T-helper 1 cell (primary cell): ENCODE measurements at places on chromosomes 13 and 19.

DNA sequence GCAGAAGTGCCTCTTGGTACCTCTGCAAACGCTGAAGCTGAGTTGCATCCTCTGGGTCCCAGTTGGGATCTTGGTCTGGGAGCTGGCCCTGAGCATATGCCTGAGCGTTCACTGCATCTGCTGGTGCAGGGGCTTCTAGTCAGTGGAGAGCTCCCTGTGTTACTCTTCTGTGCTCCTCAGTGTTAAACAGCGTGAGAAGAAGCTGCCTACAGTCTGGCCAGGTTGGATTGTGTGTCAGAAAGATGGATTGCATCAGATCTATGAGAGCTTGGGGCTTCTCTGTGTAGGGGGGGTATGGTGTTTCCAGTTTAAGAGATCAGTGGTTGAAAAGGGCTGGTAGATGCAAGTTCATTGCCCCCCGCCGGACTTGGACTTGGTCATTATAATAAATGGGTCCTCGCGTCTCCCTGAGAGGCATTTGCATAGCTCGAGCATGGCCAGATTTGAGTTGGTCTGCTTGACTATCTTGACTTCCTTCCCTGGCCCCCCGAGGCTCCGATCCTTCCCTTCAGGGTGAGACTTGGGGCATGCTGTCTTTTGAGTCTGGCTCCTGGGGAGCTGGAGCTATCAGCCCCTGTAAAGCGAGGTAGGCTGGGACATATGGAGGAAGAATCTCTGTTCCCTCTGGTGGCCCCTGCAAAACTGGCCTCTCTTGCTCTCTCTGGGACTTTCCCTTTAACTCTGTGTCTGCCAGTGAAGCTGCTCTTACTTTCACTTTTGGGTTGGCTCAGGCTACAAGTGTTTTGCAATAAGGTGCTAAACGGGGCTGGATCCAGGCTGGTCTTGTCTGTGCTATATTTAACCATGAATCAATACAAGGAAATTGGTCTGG lies 52.9 kb downstream of the OR10H4 start:
- no peak for DNase-seq

DNA sequence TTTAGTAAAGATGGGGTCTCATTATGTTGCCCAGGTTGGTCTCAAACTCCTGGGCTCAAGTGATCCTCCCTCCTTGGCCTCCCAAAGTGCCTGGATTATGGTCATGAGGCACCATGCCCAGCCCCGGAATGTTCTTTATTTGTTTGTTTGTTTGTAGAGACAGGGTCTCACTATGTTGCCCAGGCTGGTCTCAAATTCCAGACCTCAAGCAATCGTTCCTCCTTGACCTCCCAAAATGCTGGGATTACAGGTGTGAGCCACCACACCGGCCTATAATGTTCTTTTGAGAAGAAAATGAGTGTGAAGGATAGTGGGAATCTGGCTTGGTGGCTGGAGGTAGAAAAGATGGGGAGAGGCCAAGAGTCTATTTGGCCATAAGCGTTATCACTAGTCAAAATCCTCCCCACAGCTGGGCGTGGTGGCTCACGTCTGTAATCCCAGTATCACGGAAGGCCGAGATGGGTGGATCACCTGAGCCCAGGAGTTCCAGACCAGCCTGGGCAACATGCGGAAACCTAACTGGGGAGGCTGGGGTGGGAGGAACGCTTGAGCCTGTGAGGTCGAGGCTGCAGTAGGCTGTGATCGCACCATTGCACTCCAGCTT lies 5.2 kb upstream of the BBC3 start:
- no peak for DNase-seq

DNA sequence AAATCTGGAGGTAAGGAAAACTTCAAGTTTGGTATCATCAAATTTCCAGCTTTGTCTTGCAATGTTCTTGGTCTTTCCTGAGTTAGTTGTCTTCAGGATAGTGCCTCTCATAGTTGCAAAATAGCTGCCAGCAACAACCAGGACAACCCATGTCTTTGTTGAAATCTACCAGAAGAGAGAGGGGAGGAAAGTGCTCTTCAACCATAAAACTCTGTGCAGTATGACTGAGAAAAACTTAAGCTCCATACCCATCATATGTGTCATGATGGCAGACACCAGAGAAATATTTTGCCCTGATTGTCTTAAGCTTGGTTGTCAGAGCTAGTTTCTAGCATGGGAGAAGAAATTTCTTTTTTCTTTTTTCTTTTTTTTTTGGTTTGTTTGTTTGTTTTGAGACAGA lies 103.3 kb downstream of the SPRY2 start:
- no peak for DNase-seq

DNA sequence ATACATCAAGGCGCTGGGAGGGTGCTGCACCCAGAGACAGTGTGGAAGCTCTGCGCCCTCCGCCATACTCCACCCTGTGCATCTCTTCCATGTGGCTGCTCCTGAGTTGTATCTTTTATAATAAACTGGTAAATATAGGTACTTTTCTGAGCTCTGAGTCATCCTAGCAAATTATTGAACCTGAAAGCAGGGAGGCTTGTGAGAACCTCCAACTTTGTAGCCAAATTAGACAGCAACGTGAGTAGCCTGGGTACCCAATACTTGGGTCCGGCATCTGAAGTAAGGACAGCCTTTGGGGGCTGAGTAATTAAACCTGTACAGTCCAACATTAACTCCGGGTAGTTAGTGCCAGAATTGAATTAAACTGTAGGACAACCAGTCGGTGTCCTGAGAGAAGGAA lies 57.4 kb downstream of the RUBCNL start:
- no peak for DNase-seq

DNA sequence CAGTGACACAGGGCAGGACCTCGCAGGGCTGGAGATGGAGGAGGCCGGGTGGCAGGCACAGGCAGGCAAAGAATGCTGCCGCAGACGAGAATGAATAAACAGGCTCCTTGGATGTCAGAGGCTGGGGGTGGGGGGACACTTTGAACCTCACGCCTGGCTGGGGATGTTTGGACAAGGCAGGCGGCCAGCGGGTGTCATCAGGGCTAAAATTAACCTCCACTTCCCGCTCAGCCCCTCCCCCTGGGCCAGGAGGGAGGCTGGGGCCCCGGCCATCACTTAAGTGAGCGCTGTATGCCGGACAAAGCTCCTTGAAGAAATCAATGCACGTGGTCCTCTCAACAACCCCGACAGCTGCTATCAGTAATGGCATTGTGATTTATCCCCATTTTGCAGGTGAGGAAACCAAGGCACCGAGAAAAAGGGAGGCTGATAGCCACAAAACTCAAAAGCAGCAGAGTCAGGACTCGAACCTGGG lies 10.3 kb upstream of the FUT5 start:
- DNase-seq = no peak

GRCh38 chr13:41651413-41652058 lies 194.2 kb downstream of the RGCC start:
- DNase-seq = no peak

DNA sequence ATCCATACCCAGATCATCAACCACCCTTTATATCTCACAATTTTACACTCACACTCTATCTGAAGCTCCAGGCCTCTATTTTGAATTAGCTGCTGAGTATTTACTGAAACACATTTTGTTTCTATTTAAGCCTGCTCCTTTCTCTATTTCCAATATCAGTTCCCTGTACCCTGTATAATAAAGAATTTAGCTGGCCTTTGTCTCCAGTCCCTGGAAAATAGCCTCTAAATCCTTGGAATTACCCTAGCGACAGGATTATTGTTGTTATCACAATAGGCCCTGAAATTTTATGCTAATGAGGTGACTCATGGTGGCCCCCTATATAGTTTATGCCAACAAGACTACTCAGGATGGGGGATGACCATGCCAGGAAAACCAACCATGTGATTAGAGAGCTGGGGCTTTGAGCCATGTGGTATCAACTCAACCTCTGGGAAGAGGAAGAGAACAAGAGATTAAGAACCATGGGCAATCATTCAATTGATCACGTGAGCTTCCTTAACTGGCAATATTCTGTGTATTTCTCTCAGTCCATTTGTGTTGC lies 72.7 kb downstream of the KATNAL1 start:
- no peak for DNase-seq

DNA sequence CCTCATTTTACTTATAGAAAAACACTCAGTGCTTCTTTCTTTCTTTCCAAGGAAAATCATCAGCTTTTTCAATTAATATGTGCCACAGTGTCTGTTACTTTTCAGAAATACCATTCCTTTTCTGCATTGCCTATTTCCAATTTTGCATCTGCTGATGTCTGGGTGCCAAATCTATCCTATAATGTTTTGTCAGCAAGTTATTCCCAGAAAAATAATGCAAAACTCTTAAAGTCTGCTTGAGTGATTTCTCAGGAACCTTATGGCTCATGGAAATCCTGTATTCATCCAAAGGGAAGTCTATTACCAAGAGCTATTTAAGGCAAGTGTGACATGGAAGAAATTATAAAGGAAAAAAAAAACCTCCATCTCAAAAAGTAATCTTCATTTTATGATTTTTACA lies 224.4 kb downstream of the FGF14 start:
- DNase-seq = no peak
